ENCODE measurements at places on chromosomes 6 and 20. TPM values are rescaled to one million over a fixed set of nuclear protein-coding genes. Genes with fewer than 3 reads are reported as not detected.

Gene CLDN20
- not detected for total RNA-seq

Gene TFAP2A
- total RNA-seq: 16.9 TPM

Gene ENPP5
- not detected for total RNA-seq

Gene MAFB
- 0.11 TPM for total RNA-seq

Gene TNFRSF6B
- total RNA-seq: 0.67 TPM

Gene OXT
- total RNA-seq: not detected

Gene UBE2C
- 232 TPM for total RNA-seq

Gene CYP39A1
- 0.09 TPM for total RNA-seq

Gene IDH3B
- 126 TPM for total RNA-seq

Gene CFAP61
- total RNA-seq: 0.47 TPM

Gene TCF21
- total RNA-seq: 0.08 TPM

Gene PROCR
- 134 TPM for total RNA-seq

Gene BCAS4
- 31.1 TPM for total RNA-seq

Gene TRIM10
- total RNA-seq: not detected

Gene AK9
- total RNA-seq: 2.0 TPM

Gene HINT3
- total RNA-seq: 7.4 TPM

Gene GLP1R
- not detected for total RNA-seq

Gene SLC35D3
- total RNA-seq: 0.05 TPM

Gene COL19A1
- not detected for total RNA-seq

Gene PCMT1
- total RNA-seq: 85.0 TPM

Gene RWDD1
- 23.9 TPM for total RNA-seq
